ENCODE measurements at places on chromosomes 4 and X.
A peak's percentile ranks its signal among the peaks of the same experiment; 100 is the strongest.

GRCh38 chr4:90128961-90129495, 1.8 kb downstream of the CCSER1 start:
- peak; percentile 50 for DNase-seq

DNA sequence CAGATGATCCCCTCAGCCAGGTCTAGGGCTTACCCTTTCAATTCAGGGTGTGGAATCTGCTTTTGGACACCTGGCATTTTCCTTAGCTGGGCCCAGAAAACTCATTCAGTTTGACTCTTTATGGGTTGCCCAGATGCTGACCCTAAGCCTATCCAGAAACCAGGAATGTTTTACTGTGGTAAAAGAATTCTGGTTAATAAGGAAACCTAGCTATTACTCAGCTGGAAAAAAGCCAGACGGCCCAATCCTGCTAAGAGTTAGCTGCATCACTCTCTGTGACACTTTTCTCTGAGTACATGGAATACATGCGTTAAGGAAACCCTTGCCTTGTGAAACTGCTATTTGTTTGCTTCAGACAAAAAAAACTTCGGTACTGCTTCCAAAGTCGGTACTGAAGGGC, 28.0 kb downstream of the ING2 start:
- no peak for DNase-seq

- DNase-seq = peak; percentile 78
These were observed 33.9 kb upstream of the HPF1 start for GRCh38 chr4:169791527-169792156.

DNA sequence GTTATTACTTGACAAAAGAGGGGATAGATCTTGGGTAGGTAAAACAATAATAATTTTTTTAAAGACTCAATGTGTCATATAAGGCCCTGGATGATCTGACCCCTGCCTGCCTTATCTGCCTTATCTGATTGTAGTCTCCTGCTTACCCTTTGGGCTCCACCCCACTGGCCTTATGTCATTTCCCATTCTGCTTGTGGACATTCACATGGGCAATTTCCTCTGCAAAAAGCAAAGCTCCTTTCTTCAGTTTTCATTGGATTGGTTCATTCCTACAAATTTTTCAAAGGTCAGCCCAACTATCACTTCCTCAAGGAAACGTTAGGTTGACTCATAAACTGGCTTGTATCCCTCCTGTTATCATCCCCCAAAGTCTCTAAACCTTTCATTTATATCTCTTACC, 15.7 kb upstream of the TET2 start:
- DNase-seq = no peak

- peak; percentile 53 for DNase-seq
These were observed 34.8 kb downstream of the UBE2K start for GRCh38 chr4:39732728-39733127.

GRCh38 chrX:410296-410695, 23.6 kb upstream of the PPP2R3B start:
- DNase-seq = no peak

DNA sequence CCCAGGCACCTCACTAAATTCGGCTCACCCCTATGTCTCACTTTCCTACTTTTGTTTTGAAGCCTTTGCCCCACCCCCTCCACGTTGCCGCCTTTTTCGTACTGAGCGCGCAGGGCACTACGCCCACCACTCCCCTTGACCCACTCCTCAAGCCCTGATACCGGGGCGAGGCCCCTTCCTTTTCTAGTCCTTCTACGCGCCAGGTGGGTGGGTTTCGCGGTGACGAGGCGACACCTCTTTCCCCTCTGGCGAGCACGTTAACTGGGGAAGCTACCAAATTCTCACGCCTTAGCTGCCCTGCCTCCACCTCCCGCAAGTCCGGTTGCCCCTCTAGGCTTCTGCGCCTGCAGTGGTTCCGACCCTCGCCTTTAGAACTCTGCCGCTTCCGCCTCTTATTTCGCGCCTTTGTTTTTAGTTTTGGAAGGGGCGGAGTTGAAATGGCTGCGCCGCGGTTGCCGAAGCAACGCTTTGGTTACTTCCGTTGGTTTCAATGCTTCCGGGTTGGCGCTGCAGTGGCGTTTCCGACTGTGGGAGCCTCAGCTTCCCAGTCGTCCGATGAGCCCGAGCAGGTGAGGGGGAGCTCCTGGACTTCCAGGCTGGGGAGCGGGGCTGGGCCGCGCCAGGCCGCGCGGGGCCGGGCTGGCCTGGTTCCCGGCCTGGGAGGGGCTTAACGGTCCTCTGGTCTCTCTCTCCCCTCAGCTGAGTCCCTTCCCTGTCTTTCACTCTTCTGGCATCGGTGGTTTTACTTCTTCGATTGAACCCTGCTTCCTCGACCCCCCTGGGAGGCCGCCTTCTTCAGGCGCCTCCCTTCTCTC, at the start of gene SLC25A14:
Gene SLC25A14 (plus strand): TSS at position 512 of the 815 bp plus-strand sequence. CDS start 360 bp downstream, outside the sequence.
- peak; percentile 92 for DNase-seq

- DNase-seq = no peak
These were observed 56.5 kb upstream of the RASGEF1B start for GRCh38 chr4:81528200-81528599.

DNA sequence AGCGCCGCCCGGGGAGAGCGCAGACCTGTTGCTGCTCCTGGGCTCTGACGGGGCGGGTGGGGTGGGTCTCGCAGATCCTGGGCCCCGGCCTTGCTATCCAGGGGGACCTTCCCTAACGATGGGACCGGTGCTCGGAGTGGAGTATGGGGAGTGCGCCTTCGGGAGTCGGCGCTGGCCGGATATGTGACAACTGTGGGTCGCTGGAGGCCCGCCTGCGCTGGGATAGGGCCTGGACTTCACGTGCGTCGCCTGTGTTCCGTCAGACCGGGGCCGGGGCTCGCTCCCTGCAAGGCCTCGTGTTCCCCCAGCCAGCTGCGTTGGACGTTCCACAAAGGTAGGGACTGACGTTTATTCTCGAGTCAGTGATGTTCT, 1.3 kb downstream of the TBL1X start:
- peak; percentile 58 for DNase-seq

- peak; percentile 5 for DNase-seq
These were observed 18.7 kb downstream of the SLC25A43 start for GRCh38 chrX:119417842-119418241.

- DNase-seq = no peak
These were observed 5.1 kb downstream of the CTSO start for GRCh38 chr4:155948541-155948940.

DNA sequence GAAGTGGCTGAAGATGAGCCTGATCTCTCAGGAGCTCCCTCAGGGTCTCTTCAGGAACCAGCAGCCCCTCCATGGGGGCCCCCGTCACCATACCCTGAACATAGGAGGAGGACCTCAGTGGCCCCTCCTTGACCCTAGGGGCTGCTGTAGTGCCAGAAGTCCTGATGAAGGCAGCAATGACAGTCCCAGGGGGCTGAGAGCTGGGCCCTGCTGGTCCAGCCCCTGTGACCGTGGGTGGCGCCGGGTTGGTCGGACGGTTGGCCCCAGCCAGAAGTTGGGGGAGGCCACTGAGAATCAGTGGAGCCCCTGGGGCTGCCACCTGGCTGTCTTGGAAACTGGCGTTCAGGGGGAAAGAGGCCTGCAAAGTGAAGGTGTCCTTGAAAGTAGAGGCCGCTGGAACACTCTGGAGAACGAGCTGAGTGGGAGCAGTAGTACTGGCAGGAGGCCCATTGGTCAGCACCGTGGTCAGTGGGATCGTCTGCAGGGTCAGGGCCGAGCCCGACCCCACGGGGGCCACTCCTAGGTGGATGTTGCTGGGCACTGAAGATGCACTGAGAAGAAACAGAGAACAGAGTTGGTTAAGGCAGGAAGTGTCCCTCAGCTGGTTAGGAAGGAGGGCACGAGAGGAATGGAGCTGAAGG, 43.2 kb downstream of the ELF4 start:
- DNase-seq = no peak

- no peak for DNase-seq
These were observed 330.0 kb downstream of the HNRNPD start for GRCh38 chr4:82043809-82044137.

- no peak for DNase-seq
These were observed 219.4 kb upstream of the ZC4H2 start for GRCh38 chrX:65195621-65196020.

- no peak for DNase-seq
These were observed 6.6 kb downstream of the CLNK start for GRCh38 chr4:10677796-10678497.

GRCh38 chr4:127525608-127526007, 107.1 kb upstream of the INTU start:
- DNase-seq = no peak

DNA sequence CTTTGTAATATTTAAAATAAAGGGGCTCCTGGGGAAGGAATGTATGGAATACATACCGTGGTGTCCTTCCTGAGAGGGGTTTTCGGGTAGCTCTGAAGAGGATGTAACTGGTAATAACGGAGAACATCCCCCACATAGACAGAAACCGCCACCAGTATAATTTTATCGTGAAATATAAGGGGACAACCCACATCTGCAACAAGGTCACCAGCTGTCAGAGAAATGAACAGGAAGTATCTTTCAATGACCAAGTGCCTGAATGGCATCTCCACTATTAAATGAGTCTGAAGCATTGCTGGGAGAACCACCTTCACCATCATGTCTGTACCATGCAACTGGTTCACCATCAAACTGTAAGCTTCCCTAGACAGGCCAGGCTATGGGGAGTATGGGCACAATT, 31.7 kb downstream of the RNF175 start:
- no peak for DNase-seq

DNA sequence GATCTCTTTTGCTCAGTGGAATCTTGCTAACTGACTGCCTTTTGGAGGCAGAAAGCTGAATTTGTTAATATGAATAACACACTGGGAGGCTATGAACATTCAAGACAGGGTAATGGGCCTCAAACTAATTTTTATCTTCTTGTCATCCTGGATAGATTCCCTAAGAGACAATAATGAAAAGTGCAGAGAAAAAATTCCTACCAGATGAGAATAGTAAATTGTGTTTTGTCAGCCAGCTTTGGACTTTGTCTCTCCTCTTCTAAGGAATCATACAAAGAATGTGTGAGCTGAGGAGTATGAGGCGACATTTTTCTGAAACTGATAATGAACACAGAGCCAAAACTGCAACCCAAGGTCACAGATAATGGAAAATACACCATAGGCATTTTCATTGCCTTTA, 649.3 kb downstream of the IQCM start:
- DNase-seq = no peak

DNA sequence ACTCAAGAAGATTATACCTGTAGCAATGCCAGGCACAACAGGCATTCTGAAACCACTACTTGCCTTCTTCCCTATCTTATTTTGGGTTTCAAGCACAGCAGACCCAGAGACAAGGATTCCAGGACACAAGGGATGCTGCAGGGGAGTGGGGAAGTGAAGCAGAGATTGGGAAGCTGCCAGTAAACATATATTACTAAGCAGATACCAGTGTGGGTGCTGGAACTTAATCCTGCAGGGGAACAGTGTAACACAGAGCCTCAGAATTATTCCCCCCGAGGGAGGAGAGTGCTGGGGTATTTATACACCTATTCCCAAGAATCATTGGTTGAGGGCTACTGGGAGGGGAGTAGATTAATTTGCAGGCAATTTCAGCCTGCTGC, 33.3 kb upstream of the MAML3 start:
- DNase-seq = peak; percentile 57

- no peak for DNase-seq
These were observed 1.3 kb downstream of the PRR32 start for GRCh38 chrX:126820700-126821420.
